ENCODE measurements at places on chromosomes 4 and X.
A peak's percentile ranks its signal among the peaks of the same experiment; 100 is the strongest.

GRCh38 chr4:24599275-24599674 lies 14.9 kb upstream of the DHX15 start:
- DNase-seq = no peak
- H3K4me1 ChIP-seq = peaks cover 4% of the 10 kb centered on the region
- H3K27me3 ChIP-seq = peaks cover 12% of the 10 kb centered on the region
- no peak overlapping the region for H3K27ac ChIP-seq
- no peak overlapping the region for H3K4me3 ChIP-seq

- H3K4me1 ChIP-seq = no peaks in the 10 kb centered on the region
- H3K27ac ChIP-seq = peak overlapping the region; percentile 35
- no peak overlapping the region for H3K4me3 ChIP-seq
- H3K36me3 ChIP-seq = peaks cover 77% of the 10 kb centered on the region
Observed at GRCh38 chrX:129566073-129566472, 26.0 kb downstream of the OCRL start.

- peaks cover 4% of the 10 kb centered on the region for H3K27me3 ChIP-seq
- no peak overlapping the region for H3K4me3 ChIP-seq
- no peaks in the 10 kb centered on the region for H3K4me1 ChIP-seq
- no peak for DNase-seq
Observed at GRCh38 chr4:11783588-11783987, 354.9 kb upstream of the HS3ST1 start.

GRCh38 chr4:107906458-107907100 lies 24.8 kb upstream of the CYP2U1 start:
- no peak overlapping the region for H3K27ac ChIP-seq
- no peak overlapping the region for H3K4me3 ChIP-seq
- no peaks in the 10 kb centered on the region for H3K27me3 ChIP-seq
- H3K36me3 ChIP-seq = peaks cover 8% of the 10 kb centered on the region
- DNase-seq = no peak
- H3K4me1 ChIP-seq = no peaks in the 10 kb centered on the region

- no peak overlapping the region for H3K4me3 ChIP-seq
- H3K36me3 ChIP-seq = peaks cover 13% of the 10 kb centered on the region
- DNase-seq = no peak
- no peaks in the 10 kb centered on the region for H3K27me3 ChIP-seq
- peaks cover 10% of the 10 kb centered on the region for H3K4me1 ChIP-seq
Observed at GRCh38 chr4:181181331-181181730, 1061.9 kb upstream of the TENM3 start.

DNA sequence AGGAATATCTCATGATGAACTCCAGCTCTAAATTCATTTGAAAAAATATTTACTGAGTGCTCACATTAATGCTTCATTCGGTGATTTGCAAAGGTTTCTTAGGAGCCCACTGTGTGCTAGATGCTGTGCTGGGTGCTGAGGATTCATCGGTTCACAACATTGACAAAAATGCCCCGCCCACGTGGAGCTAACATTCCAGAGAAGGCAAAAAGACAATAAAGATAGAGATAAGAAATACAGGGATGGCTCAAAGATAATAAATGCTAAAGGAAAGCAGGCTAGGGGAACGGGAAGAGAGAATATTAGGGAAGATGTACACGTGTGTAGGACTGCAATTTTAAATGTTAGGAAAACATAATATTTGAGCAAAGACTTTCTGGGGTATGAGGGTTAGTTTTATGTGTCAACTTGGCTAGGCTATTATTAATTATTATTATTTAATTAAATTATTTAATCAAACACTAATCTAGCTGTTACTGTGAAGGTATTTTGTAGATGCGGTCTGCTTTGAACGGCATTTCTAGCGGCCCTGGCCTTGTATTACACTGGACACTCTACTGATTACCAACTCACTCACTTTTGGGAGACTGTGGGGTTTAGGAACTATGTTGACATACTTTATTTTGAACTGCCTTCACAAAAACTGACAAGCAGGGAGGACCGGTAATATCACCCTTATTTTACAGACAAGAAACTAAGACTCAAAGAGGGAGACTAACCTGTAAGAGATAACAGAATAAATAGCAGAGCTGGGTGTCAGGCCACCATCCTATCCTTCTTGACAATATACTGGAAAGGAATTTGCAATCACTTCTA lies 61.9 kb upstream of the IRF2 start:
- peaks cover 5% of the 10 kb centered on the region for H3K36me3 ChIP-seq
- no peak for DNase-seq
- peak overlapping the region; percentile 94 for H3K4me3 ChIP-seq
- peaks cover 41% of the 10 kb centered on the region for H3K4me1 ChIP-seq
- H3K27me3 ChIP-seq = peaks cover 2% of the 10 kb centered on the region
- H3K27ac ChIP-seq = no peak overlapping the region

- no peak overlapping the region for H3K27ac ChIP-seq
- no peaks in the 10 kb centered on the region for H3K36me3 ChIP-seq
- H3K4me1 ChIP-seq = no peaks in the 10 kb centered on the region
- H3K27me3 ChIP-seq = peaks cover 3% of the 10 kb centered on the region
- no peak for DNase-seq
Observed at GRCh38 chrX:150063674-150064073, 125.4 kb upstream of the EOLA2 start.

- peaks cover 23% of the 10 kb centered on the region for H3K4me1 ChIP-seq
- DNase-seq = no peak
- peaks cover 3% of the 10 kb centered on the region for H3K27me3 ChIP-seq
- H3K27ac ChIP-seq = no peak overlapping the region
Observed at GRCh38 chr4:183611210-183611830, 47.7 kb downstream of the RWDD4 start.

Measured in nephron progenitor cell (in vitro differentiated cells).